ENCODE measurements at places on chromosomes 7 and 10. TPM values are rescaled to one million over a fixed set of nuclear protein-coding genes. Genes with fewer than 3 reads are reported as not detected.

DNA sequence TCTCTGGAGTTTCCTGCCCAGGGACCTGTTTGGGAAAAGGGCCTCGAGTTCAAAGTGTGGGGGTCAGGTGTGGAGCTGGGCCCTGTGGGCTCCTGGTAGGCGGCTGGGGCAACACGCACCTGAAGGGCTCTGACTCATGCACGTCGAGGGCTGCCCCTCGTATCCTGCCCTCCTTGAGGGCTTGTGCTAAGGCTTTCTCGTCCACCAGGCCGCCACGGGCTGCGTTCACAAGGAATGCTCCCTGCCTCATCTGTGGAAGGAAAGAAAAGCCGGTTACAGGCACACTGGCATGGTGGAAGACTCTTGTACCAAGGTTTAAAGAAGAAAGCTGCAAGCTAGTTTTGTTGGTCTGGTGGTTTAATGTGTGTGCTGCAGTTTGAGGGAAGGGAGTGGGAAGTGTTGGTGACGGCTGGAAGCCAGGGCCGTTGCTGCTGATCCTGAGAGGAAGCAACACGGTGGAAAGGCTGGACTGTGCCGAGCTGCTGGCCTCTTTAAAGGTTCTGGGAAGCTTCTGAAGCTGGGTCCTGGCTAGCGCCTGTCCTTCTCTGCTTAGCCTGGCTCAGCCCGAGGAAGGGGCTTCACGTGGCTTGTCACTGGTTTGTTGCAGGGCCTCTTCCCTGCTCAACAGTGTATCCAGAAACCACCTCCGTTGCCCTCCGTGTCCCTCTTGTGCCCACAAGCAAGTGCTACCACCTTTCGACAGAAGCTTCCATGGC, 52.0 kb downstream of the ZRANB1 start:
- H3K4me1 ChIP-seq: no peaks in the 10 kb centered on the region
- H3K27ac ChIP-seq: peak overlapping the region; percentile 78
- H3K27me3 ChIP-seq: peaks cover 40% of the 10 kb centered on the region
- DNase-seq: no peak
- H3K36me3 ChIP-seq: peaks cover 43% of the 10 kb centered on the region

DNA sequence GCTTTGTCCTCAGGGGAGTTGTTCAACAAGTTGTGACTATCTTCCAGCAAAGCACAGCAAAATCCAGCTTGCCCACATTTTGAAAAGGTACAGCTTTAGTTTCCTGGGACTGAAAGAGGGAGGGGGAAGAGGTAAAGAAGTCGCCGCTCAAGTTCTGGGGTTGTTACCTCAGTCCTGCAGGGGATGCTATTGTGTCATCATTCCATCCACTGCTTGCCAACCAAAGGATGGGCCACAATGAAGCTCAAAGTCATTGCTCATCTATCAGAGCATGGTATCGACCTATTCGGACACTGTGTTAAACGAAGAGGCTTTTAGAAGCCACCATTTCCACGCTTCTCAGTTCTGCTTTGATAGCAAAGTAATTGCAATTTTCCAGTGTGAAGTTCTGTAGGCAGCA, 34.3 kb downstream of the NPY start:
- no peaks in the 10 kb centered on the region for H3K36me3 ChIP-seq
- H3K4me3 ChIP-seq: no peak overlapping the region

DNA sequence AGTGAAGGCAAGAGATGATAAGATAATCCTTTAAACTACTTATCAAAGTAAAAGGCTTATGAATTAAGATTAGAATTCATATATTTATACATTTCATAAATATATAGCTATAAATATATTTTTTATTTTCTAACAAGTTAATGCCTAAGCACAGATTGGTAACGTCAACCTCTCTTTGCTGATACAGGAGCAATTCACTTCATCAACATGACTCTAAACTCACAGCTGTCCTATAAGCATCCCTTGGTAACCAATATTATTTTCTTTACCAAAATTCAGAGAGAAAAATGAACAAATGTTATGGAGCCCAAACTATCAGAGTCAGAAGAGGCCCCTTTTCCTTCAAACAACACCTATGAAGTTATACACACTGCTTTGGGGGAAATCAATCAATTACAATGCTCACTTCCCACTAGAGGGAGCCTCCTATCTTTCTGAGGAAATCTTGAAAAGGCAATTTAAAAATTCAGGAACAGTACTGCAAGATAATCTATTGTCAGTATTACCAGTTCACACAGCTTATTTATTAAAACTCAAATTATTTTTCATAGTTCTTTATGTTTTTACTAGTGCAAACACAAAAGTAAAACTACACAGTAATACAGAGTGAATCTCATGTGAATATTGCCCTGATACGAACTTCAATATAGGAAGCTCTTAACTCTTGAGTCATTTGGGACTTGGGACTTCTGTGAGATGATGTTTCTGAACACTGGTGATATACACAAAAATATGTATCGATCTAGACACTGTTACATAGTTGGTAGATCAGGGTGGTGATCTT, 51.0 kb upstream of the NOBOX start:
- no peaks in the 10 kb centered on the region for H3K27me3 ChIP-seq
- H3K27ac ChIP-seq: no peak overlapping the region
- H3K36me3 ChIP-seq: no peaks in the 10 kb centered on the region
- H3K4me1 ChIP-seq: peaks cover 4% of the 10 kb centered on the region
- no peak overlapping the region for H3K4me3 ChIP-seq

DNA sequence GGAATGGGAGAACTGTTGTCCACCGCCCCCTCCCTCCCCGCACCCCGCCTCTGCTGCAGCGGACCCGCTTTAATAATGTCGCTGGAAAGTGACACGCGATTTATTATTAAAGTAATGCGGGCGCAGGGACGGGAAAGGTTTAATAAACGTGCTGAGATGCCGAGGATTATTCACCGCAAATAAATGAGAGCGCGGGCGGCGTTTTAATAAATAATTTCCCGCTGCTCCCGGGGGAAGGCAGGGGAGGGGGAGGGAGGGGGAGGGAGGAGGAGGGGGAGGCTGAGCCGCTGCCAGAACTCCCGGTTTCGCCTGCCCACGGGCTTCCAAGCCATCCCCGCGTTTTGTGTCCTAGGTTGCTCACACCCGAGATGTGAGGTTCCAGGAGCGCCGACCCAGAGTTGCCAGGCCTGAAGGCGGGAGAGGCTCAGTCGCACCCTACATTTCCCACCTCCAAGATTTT, 5.1 kb downstream of the KAZALD1 start:
- no peak for DNase-seq
- H3K27ac ChIP-seq: no peak overlapping the region
- peaks cover 36% of the 10 kb centered on the region for H3K4me1 ChIP-seq
- H3K4me3 ChIP-seq: peak overlapping the region; percentile 91

H2BK1 gene
- not detected for total RNA-seq

ACTR3C gene
- total RNA-seq: 0.87 TPM

PIK3AP1 gene
- total RNA-seq: 9.0 TPM

CAV1 gene
- total RNA-seq: 48.2 TPM
